ENCODE measurements at places on chromosomes 12 and 14.

- peak; percentile 70 for DNase-seq
Observed at GRCh38 chr12:120119271-120119973, 2.9 kb upstream of the RAB35 start.

GRCh38 chr14:101257551-101257950, 303.7 kb upstream of the DIO3 start:
- DNase-seq = no peak

GRCh38 chr12:50344245-50344644, 52.2 kb downstream of the FAM186A start:
- DNase-seq = no peak

DNA sequence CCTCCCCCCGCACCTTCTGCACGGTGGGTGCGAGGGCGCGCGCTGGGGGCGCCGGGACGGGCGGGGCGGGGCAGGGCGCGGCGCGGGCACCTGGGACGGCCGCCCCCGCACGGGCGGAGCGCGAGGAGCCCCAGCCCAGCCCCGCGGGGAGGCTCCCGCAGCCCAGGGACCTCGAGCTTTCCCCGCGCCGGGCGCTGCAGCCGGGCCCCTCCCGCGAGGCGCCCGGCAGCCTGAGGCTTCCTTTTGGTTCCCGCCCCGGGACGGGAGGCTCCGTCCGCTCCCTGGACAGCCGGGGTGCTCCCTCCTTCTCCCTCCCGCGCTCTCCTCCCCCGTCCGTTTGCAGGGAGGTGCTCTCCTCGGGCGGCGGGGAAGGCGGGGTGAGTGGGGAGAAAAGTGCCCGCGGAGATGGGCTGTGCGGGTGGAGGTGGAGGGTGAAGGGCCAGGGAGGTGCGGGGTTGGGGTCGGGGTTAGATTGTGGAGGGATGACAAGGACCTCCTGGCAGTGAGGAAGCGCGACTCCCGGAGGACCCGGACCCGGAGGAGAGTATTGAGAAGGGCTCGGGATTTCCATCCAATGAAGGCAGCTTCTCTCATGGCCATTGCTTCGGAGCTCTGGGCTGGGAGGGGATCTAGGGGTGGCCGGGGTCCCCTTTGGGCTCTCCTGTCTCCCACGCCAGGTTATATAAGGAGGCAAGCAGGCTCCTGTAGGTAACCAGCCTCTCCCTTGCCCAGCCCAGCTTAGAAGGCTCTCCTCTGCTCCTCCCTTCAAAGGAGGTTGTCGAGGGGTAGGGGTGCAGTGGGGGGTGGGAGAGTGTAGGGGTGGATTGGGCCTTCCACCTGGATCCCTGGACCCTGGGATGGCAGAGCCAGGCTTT, 645 bp downstream of the JDP2 start:
- peak; percentile 18 for DNase-seq

DNA sequence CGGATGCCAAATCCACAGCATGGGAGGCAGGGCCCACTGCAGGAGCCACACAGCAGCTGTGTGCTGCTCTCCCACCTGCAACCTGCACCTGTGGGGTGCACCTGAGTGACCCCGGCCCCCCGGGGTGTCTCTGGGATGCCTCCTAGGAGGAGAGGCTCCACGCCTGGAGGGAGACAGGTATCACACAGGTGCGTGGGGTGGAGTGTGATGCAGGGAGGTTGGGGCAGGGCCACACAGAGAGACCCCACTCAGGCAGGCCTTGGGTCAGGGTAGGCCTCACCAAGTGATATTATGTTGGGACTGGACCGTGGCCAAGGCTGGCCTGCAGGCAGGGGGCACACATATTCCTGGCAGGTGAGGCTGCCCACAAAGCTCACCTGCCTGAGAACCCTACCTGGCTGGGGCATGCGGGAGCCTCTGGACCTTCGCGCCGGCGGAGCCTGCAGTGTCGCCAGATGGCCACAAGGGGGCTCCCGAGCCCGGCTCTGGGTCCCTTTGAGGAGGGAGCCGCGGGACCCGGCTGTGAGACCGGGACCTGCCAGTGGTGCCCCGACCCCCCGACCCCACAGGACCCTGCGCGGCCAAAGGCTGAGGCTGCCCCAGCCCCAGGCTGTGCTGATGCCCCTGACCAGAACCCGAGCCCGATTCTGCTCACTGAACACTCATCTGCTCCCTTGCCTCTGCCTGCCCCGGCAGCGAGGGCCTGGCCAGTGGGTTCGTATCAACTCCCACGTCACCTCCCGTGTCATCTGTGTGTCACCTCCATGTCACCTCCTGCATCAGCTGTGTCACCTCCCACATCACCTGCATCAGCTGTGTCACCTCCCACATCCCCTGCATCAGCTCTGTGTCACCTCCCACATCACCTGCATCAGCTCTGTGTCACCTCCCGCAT, 11.4 kb downstream of the TMEM121 start:
- no peak for DNase-seq

- DNase-seq = no peak
Observed at GRCh38 chr14:95396221-95396620, 76.5 kb upstream of the CLMN start.

DNA sequence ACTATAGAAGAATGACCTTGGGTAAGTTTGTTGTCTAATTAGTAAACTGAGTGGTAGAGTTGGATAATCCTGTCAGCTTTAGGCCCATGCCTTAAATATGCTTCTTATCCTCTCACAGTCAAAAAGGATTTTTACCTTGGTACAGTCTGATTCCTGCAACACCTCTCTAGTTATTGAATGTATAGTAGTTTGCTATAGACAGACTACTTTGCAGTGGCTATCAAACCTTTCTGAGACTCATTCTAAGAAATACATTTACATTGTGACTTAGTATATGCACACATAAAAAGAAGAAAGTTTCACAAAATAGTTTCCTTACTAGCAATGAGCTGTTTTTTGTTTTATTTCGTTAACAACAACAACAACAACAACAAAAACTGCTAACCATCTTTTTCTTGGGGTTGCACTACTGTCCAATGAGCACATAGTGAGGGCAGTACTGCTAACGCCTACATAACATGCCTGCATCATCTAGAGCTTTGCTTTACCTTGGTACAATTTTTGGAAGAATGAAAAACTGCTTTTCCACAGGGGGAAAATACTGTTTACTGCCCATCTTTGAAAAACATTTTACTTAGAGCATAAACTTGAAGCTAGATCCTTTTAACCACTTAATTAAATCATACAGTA, 28.5 kb downstream of the WNK1 start:
- no peak for DNase-seq

DNA sequence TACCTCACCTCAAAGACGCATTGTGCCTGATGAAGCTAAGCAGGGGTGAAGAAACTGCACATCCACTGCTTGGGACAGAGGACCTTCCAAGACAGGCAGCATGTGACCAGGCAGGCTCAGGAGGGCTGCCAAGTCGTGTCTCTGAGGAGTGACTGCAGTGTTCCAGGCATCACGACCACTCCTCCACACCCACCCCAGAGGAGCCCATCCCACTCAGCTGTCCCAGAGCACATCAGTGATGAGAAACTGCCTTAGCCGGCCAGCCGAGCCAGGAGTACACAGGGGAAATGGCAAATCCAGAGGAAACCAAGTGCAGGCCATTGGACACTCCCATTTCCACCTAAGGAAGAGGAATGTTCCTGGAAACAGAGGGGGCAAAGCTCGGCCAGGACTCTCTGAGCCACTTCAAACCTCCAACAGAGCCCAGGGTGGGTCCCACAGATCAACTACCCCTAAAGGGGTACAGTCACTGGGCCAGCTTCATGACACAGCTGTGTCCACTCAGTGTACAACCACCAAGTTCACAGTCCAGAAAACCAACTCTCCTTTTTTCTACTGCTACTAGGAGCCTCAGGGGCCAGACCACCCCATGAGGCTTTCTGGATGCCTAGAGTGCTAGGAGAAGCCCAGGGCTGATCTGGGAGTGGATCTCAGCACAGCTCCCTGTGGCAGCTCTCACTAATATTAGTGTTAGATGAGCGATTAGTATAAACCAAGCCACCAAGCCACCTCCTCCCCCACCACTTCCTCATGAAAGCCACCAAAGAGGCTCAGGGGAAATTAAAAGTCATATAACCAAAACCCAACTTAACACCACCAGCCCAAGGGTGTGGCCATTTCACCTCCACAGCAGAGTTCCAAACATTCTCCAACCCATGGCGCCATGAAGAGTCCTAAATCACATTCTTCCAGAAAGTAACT, 15.4 kb downstream of the PXN start:
- no peak for DNase-seq

DNA sequence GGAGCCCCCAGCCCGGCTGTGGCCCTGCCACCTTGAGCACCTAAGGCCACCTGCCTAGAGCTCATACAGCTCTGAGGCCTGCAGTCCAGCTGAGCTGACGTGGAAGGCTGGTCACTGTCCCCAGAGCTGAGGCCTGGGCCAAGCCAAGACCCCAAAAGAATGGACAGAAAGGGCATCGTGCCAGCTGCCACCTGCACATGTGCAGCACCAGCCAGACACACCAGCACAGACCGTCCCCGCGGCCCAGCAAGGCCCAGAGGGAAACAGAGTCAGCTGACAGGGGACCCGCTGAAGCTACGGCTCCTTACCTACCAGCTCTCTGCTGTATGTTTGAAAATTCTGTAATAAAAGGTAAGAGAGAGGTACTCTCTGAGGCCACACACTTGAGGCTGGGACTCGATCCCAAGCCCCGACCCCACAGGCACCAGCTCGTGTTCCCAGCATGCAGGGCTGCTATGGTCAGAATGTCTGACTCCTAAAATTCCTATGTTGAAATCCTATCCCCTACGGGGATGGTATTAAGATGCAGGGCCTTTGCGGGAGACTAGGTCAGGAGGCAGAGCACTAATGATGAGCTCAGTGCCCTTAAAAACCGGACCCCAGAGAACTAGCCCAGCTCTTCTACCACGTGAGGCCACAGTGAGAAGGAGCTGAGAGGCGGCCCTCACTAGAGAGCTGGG, 25.4 kb downstream of the BRF1 start:
- DNase-seq = no peak

DNA sequence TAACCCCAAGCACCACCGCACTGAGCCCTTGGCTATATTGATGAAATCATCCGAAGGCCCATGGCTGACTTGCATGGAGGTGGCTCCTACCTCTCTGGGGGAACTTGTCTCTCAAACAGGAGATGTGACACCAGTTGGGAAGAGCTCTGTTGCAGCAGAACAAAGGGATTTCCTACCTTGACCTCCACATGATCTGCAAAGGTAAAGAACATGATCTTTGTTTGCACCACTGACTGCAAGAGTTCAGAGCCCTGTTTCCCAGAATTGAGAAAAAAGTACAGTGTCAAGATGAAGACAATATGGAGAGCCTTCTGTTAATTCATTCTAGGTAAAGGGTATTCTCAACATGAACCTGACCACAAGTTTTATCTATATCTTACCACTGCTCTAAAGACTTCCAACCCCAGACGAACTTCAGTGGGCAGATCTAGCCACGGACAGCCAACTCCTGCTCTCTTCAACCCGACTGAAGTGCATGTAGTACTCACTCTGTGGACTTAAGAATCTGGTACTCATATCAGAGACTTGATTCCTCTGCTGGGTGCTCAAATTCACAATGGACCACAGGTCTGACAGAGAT, 32.1 kb downstream of the ZFYVE26 start:
- no peak for DNase-seq

GRCh38 chr12:88665071-88665470, 84.8 kb upstream of the KITLG start:
- DNase-seq = no peak

DNA sequence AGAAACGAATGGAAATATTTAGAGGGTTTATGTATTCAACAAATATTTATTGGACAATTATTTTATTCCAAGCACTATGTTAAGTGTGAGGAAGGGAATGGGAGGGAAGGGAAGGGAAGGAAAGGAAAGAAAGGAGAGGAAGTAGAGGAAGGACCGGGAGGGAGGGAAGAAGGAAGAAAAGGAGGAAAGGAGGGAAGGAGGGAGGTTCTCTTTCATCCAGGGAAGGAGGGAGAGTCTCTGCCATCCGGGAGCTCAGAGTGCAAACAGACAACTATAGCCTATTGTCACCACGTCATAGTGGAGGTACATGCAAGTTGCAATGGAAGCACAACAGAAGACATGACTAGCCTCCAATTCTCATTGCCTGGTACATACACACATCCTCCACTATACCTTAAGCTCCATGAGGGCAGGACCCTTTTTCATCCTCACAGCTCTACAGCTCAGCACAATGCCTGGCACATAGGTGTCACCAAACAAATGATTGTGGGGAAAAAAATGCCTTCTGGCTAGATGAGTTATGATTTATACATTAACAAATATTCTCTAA, 48.1 kb downstream of the DAD1 start:
- no peak for DNase-seq

- DNase-seq = no peak
Observed at GRCh38 chr12:103635419-103635818, 48.3 kb downstream of the STAB2 start.

DNA sequence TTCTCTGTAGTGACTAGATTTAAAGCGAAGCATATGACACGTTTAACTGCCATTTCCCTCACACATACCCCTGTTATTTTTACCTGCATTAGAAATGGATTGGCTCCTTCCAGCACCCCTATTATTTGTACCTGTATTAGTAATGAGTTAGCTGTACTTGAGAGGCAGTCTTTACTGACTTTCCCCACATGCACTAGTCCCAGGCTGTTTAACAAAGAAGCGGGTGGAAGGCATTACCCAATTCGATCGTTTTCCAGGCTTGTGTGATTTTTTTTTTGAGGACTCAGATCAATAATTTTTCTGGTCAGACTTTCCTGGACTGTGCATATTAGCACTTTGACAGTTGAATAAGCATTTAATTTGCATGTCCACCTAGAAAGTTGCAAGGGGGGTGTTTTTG, 46.4 kb downstream of the RAD52 start:
- DNase-seq = no peak

- DNase-seq = no peak
Observed at GRCh38 chr12:57550641-57551549, 1.1 kb downstream of the KIF5A start.

GRCh38 chr14:77102154-77102553, 4.1 kb downstream of the CIPC start:
- DNase-seq = no peak

DNA sequence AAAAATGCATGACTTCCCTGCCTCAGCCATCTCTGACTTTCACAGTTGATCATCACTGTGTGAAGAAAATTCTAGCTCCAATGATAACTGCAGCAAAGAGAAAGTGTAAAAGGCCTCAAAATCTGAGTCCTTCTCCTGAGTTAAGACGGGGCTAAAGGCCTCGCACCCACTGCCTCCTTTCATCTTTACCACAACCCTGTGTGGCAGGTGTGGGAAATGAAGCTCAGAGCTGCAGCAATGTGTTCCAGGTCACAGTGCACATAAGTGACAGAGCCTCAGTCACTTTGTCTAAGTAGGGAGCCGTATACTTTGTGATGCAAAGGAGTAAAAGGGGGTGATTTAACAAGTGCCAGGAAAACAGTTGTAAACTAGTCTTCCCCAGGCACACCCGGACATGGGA, 144.7 kb upstream of the TMCC3 start:
- DNase-seq = no peak

DNA sequence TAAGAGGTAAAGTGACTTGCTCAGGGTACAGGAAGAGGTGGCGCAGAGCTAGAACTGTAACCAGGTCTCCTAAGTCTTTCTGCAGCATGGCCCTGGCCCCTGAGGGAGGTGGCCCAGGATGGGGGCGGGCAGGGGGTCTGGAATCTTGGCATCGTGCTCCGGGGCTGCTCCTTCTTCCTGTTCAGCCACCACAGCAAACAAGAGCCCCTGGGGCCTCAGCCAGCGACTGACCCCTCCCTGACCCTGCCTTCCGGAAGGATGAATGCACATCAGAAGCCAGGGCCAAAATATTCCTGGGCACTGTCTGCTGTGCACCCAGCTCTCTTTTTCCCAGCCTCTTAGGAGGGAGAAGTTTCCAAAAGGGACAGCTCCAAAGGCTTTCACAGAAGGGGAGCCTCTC, 242.8 kb downstream of the DPF3 start:
- DNase-seq = no peak
